Left ventricle myocardium inferior (tissue), 1 donor: ENCODE measurements at places on chromosomes 12 and 14. TPM values are rescaled to one million over a fixed set of nuclear protein-coding genes. Genes with fewer than 3 reads are reported as not detected.
A peak's percentile ranks its signal among the peaks of the same experiment; 100 is the strongest.

Gene PPP4R4
- not detected for total RNA-seq

Gene TCL1B
- not detected for total RNA-seq

Gene INHBE
- total RNA-seq = not detected

Gene ASCL1
- not detected for total RNA-seq

Gene CLEC4A
- 1.5 TPM for total RNA-seq

Gene ETFBKMT
- total RNA-seq = 6.6 TPM

Gene CD69
- 0.25 TPM for total RNA-seq

Gene MANSC4
- total RNA-seq = not detected

- peak; percentile 53 for DNase-seq
Measured at GRCh38 chr12:116539905-116540482, 19.2 kb upstream of the MAP1LC3B2 start.

DNA sequence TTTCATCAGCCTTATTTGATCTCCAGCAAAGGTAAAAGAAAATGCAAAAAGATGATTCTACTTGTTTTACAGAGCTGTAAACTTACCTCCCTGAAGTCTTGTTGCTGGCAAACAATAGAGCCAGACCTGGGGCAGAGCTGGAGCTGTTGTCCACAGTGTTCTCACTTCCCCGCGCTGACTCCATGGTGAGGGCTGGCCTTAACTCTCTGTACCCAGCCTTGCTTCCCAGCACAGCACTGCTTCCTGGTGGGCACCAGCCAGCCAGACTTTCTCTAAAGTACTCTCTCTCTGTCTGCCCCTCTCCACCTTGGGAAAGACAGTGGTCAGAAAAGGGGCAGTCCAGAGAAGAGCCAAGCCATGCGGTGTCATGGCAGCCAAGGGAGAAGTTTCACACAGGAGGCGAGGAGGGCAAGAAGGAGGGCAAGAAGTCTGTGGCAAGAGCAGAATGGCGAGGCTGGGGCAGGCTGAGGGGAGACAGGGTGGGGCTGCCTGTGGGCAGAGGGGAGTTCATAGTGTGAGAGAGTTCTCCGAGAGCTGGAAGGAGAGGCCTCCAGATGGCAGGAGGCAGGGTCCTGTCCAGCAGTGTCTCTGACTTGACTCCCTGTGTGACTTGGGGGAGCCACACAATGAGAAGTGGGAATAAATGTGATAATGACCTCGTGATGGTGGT, 9.3 kb downstream of the EVL start:
- DNase-seq = no peak

DNA sequence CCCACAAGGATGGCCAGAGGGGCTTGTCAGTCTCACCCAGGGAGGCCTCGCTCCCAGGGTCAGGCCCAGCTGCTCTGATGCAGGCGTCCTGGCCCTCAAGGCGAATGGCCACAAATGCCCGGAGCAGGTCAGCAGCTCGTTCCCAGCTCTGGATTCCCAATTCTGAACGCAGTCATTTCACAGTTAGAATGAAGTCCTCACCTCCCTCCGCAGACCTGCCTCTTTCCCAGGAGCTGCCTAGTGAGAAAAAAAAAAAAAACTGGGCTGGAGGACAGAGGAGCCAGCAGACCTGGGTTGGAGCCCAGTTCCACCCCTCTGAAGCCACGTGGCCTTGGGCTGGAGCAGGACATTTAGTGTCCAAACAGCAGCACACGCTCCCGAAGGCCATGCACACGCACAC, 62.2 kb upstream of the DIO3 start:
- no peak for DNase-seq

- no peak for DNase-seq
Measured at GRCh38 chr12:64685050-64685449, 74.2 kb downstream of the GNS start.

- DNase-seq = no peak
Measured at GRCh38 chr12:5395443-5396271, 36.3 kb upstream of the NTF3 start.

GRCh38 chr14:102729825-102730224, 47.4 kb upstream of the TRAF3 start:
- DNase-seq = no peak

DNA sequence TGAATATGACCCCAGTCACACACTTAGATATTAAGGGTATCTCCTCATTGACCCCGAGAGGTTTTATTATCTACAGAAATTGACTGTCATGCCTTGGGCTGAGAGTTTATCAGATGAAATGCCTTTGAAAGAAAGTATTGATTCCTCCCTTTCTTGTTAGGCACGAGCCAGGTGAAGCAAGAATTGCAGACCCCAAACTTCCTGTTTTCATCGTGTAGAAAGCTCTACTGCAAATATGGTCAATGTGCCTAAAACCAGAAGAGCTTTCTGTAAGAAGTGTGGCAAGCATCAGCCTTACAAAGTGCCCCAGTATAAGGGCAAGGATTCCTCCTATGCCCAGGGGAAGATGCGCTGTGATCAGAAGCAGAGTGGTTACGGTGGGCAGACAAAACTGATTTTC, 143.9 kb upstream of the FUT8 start:
- no peak for DNase-seq

- no peak for DNase-seq
Measured at GRCh38 chr12:68565391-68565903, 45.3 kb upstream of the RAP1B start.

DNA sequence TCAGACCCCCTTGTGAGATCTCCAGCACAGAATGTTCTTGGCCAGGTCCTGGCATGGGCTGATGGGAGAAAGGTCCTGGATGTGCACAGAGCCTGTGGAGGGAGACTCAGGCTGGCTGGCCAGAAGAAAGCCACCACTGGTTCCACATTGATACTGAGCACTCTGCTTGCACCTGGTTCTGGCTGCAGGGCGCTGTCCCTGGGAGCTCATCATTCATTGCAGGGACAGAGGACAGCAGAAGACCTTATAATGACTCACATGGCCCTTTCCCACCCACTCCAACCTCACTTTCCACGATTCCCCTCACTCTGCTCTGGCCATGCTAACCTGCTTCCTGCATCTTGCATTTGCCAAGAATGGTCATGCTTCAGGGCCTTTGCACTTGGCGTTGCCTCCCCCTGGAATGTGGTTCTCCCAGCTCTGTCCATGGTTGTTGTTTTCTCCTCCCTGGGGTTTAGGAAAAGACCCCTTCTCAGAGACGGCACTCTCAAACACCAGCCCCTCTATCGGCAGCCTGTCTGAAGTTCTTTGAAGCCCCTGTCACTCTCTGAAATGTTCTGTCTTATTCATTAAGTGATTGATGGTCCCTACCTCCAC, 10.3 kb downstream of the KRT7 start:
- no peak for DNase-seq

DNA sequence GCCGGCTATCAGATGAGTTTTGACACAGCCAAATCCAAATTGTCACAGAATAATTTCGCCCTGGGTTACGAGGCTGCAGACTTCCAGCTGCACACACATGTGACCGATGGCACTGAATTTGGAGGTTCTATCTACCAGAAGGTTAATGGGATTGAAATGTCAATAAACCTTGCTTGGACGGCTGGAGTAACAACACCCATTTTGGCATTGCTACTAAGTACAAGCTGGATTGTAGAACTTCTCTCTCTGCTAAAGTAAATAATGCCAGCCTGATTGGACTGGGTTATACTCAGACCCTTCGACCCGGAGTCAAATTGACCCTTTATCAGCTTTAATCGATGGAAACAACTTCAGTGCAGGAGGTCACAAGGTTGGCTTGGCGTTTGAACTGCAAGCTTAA, 100.2 kb upstream of the EVL start:
- DNase-seq = no peak

GRCh38 chr12:131833896-131834641, 5.9 kb downstream of the MMP17 start:
- no peak for DNase-seq

- DNase-seq = no peak
Measured at GRCh38 chr12:113577464-113578129, 105.9 kb upstream of the LHX5 start.

DNA sequence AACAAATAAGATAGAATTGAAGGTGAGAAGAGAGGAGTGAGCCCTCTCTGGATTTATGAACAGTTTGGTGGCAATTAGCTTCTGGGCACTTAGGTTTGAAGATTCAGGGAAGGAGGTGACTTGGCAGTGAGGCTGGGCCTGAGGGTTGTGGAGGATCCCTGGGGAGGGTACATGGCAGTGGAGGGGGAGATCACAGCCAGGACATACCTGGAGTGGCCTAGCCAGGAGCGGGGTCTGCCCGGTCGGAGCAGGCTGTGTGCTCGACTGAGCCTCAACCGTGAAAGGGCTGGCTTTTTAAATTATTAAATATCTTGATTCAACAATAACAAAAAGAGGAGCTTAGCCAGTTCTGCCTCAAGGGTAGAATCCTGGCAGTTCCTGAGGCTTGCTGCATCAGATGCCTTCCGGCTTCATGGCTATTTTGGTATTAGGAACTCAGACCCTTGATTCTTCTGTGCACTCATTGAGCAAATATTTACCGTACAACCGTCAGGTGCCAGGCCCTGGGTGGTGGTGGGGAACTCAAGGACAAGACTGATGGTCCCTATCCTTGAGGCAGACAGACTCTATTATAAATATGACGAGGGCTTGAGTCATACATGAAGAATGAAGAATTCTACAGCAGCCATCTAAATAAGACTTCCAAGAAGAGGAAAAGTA, 73.4 kb downstream of the SPTB start:
- no peak for DNase-seq

DNA sequence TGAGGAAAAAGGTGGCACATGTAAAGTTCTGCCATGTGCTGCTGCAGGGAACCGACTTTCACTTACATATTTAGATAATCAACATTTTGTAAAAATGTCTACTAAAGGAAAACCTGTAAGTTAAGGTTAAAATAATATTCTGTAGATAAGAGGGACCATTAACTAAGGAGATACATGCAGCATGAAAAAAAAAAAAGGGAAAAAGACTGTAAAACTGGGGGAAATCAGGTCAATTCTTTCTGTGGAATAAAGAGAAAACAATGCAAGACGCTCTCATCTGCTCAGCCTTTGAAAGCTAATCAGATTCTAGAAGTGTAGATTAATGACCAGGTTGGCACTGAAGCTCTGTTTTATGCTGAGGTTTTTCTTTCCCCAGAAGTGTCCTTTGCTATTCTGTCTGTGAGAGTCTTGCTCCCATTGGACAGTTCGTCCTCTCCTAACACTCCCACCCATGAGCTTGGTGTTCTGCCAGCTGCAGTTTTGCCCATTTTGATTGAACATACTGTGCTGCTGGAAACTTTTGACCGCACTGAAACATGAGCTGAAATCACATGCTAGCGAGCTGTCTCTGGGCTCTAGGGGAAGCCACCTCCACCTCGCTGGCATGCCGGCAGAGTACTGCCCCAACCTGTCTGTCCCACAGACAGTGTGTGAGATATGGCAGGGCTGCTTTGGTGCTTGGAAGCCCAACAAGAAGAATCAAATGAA, 39.7 kb downstream of the PPTC7 start:
- DNase-seq = peak; percentile 89

DNA sequence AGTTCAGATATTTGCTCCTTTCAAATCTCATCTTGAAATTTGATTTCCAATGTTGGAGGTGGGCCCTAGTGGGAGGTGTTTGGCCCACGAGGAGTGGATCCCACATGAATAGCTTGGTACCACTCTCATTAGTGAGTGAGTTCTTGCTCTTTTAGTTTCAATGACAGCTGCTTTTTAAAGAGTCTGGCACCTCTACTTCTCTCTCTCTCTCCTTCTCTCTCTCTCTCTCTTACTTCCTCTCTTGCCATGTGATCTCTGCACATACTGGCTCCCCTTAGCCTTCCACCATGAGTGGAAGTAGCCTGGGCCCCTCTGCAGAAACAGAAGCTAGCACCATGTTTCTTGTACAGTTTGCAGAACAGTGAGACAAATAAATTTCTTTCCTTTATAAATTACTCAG, 25.1 kb downstream of the GPR65 start:
- DNase-seq = no peak

DNA sequence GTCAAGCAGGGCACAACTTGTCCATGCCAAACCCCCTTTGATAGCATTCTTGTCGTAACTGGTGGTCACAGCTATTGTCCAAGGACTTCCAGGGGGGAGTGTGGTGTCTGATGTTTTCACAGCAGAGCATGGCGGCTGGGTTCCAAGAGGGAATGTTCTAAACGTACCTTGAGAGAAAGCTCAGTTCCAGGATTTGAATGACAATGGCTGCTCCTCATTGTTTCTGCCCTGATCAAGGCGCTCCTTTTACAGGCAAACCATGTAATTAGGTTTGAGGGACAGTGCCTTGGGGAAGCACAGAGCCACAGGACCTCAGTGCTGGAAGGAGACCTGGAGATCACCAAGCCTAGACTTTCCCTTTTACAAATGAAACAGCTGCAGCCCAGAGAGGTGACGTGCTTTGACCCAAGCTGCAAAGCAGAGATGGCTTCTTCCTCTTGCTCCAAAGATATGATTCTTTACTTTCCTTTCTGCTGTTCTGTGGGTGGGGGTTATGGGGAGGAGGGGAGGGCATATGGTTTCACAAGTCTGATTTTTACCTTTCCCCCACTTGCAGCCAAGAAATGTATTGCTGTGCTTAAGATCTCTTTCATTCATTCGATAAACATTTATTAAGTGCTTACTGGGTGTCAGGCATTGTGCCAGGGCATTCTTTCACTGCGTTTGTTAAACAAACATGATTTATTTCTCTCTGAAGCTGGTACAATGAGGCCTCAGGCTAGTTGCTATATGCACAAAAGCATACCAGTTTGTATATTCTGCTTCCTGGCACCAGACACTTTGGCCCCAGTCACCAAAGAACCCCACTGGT, 172.8 kb downstream of the KTN1 start:
- no peak for DNase-seq

- DNase-seq = no peak
Measured at GRCh38 chr12:104459368-104459909, 2.7 kb downstream of the CHST11 start.

GRCh38 chr12:57874166-57875108, 27.9 kb upstream of the CTDSP2 start:
- no peak for DNase-seq

- no peak for DNase-seq
Measured at GRCh38 chr14:74437496-74438053, 11.6 kb upstream of the SYNDIG1L start.

- no peak for DNase-seq
Measured at GRCh38 chr14:44113769-44114730, 393.0 kb downstream of the FSCB start.

- no peak for DNase-seq
Measured at GRCh38 chr12:58169826-58170225, 228.5 kb downstream of the ATP23 start.
